ENCODE measurements at places on chromosomes 12 and 14. TPM values are rescaled to one million over a fixed set of nuclear protein-coding genes. Genes with fewer than 3 reads are reported as not detected.

The SERPINA1 gene
- 205 TPM for total RNA-seq

DNA sequence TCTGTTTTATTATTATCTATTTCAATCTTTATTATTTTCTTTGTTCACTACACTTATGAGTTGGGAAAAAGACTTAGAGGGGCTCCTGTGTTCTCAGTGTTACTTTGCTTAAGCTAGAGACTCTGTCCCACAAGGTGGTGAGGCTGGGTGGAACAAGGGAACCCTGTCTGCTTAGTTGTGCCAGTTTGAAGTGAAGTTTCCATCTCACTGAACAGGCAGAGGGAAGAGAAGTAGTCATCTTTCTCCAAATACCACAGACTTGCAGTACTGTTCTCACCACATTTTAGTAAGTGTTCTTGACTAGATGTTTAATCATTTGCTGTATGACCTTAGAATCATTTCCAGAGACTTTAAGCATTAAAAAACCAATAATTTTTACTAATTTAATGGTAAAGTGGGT is 195.7 kb upstream of the NEDD1 start:
- H3K4me3 ChIP-seq = no peak overlapping the region
- no peaks in the 10 kb centered on the region for H3K4me1 ChIP-seq
- no peak overlapping the region for H3K27ac ChIP-seq
- H3K27me3 ChIP-seq = no peaks in the 10 kb centered on the region
- DNase-seq = no peak

DNA sequence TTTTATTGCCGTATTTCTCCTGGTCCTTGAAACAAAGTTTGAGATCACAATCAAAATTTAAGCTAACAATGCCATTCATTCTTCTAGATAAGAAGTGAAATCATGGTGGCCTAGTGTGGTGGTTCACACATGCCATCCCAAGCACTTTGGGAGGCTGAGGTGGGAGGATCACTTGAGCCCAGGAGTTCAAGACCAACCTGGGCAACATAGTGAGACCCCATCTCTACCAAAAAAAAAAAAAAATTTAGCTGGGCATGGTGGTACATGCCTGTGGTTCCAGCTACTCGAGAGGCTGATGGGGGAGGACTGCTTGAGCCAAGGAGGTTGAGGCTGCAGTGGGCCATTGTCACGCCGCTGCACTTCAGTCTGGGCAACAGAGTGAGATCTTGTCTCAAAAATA is 24.2 kb downstream of the GDF11 start:
- no peak overlapping the region for H3K4me3 ChIP-seq
- H3K36me3 ChIP-seq = peaks cover under 1% of the 10 kb centered on the region
- H3K27me3 ChIP-seq = no peaks in the 10 kb centered on the region
- no peaks in the 10 kb centered on the region for H3K4me1 ChIP-seq
- no peak for DNase-seq
- H3K27ac ChIP-seq = no peak overlapping the region

The ANO4 gene
- 1.2 TPM for total RNA-seq

DNA sequence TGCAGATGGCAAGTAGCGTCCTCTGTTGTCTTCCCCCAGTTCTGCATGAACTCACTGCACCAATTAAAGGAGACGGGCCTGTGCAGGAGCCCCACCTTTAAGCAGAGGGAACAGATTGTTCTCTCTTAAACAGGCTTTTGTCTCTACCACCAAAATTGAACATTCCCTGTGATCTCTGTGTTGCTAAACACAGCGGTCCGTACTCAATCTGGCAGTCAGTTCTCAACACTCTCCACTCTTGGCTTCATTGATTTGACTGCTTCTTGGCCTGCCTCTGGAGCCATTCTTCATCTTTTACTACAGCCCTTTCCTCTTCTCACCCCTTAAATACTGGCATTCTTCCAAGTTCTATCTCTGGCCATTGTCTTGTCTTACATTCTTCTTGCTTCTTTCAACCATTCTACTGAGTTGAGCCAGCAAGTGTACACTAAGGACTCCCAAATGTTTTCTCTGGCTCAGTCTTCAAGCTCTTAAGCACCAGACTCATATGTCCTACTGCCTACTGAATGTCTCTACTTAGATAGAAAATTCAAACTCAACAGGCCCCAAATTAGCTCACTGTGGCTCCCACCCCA is 8.0 kb upstream of the NT5DC3 start:
- H3K4me3 ChIP-seq = no peak overlapping the region
- no peaks in the 10 kb centered on the region for H3K27me3 ChIP-seq
- DNase-seq = no peak
- no peak overlapping the region for H3K27ac ChIP-seq
- H3K36me3 ChIP-seq = no peaks in the 10 kb centered on the region
- no peaks in the 10 kb centered on the region for H3K4me1 ChIP-seq

GRCh38 chr12:58117201-58117600 is 175.8 kb downstream of the ATP23 start:
- DNase-seq = no peak
- H3K27me3 ChIP-seq = no peaks in the 10 kb centered on the region
- no peak overlapping the region for H3K4me3 ChIP-seq
- no peaks in the 10 kb centered on the region for H3K36me3 ChIP-seq

The GARIN6 gene
- total RNA-seq = not detected
